Upper lobe of left lung (tissue), 6 donors: ENCODE measurements at places on chromosomes 16 and 17. TPM values are rescaled to one million over a fixed set of nuclear protein-coding genes. Genes with fewer than 3 reads are reported as not detected.

DNA sequence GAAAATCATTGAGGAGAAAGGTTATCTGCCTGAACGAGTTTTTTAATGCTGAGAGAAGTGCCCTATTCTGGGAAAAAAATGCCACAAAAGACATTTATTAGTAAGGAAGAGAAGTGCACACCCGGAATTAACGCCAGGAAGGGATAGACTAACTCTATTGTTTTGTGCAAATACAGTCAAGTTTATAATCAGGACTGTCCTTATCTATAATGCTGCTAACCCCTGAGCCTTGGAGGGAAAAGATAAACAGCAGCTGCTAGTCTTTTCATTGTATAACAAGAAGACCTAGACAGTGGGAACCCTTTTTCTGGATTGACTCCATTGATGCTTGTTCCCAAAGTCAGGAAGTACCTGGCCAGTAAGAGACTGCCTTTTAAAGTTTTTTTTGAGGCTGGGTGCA, 26.5 kb downstream of the BCAS3 start:
- peaks cover 1% of the 10 kb centered on the region for H3K36me3 ChIP-seq
- H3K4me3 ChIP-seq = no peak overlapping the region
- no peaks in the 10 kb centered on the region for H3K27me3 ChIP-seq

Gene ODAD4
- 14.7 TPM for total RNA-seq

- H3K4me3 ChIP-seq = no peak overlapping the region
- no peak for DNase-seq
- no peaks in the 10 kb centered on the region for H3K36me3 ChIP-seq
- H3K27ac ChIP-seq = no peak overlapping the region
- no peaks in the 10 kb centered on the region for H3K27me3 ChIP-seq
These were observed 11.9 kb downstream of the TVP23A start for GRCh38 chr16:10806698-10807097.

DNA sequence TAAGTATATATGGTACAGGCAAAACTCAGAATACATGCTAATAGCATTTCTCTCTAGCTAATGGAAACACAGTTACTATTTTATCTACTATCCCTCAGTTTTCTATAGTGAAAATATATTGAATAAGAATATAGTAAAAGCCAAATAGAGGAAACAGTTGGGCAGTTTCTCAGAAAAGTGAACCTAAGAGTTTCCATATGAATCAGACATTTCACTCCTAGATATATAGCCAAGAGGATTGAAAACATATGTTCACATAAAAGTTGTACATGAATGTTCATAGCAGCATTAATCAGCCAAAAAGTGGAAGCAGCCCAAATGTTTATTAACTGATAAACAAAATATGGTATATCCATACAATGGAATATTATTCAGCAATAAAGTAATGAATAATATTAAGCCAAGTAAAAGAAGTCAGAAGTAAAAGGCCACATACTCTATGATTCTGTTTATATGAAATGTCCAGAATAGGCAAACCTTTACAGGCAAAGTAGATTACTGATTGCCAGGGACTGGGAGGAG, 134.6 kb downstream of the CYB561 start:
- no peak for DNase-seq
- H3K36me3 ChIP-seq = no peaks in the 10 kb centered on the region
- H3K27ac ChIP-seq = no peak overlapping the region
- no peaks in the 10 kb centered on the region for H3K27me3 ChIP-seq
- H3K4me3 ChIP-seq = no peak overlapping the region

- no peak for DNase-seq
- peaks cover 8% of the 10 kb centered on the region for H3K27me3 ChIP-seq
These were observed 253.4 kb upstream of the RPL38 start for GRCh38 chr17:73949903-73950592.

- H3K4me1 ChIP-seq = peaks cover 34% of the 10 kb centered on the region
- peak overlapping the region; percentile 80 for H3K4me3 ChIP-seq
- no peaks in the 10 kb centered on the region for H3K27me3 ChIP-seq
- no peaks in the 10 kb centered on the region for H3K36me3 ChIP-seq
These were observed 744 bp upstream of the METRNL start for GRCh38 chr17:83078378-83079351.

GRCh38 chr17:73652886-73653480, 8.7 kb upstream of the SDK2 start:
- no peaks in the 10 kb centered on the region for H3K4me1 ChIP-seq
- no peak overlapping the region for H3K4me3 ChIP-seq
- H3K27me3 ChIP-seq = no peaks in the 10 kb centered on the region
- no peaks in the 10 kb centered on the region for H3K36me3 ChIP-seq

GRCh38 chr16:47727131-47727530, 266.0 kb downstream of the PHKB start:
- H3K4me3 ChIP-seq = no peak overlapping the region
- no peak overlapping the region for H3K27ac ChIP-seq
- no peaks in the 10 kb centered on the region for H3K36me3 ChIP-seq
- no peaks in the 10 kb centered on the region for H3K4me1 ChIP-seq
- DNase-seq = no peak
- no peaks in the 10 kb centered on the region for H3K27me3 ChIP-seq

Gene GLYR1
- 110 TPM for total RNA-seq

Gene ZNF750
- total RNA-seq = 14.4 TPM

GRCh38 chr17:10661437-10661836, 4.3 kb upstream of the MYH3 start:
- H3K27ac ChIP-seq = no peak overlapping the region
- no peaks in the 10 kb centered on the region for H3K4me1 ChIP-seq

- no peaks in the 10 kb centered on the region for H3K36me3 ChIP-seq
- H3K4me1 ChIP-seq = no peaks in the 10 kb centered on the region
- no peak for DNase-seq
- H3K27me3 ChIP-seq = no peaks in the 10 kb centered on the region
- H3K27ac ChIP-seq = no peak overlapping the region
These were observed 61.6 kb downstream of the SHISA6 start for GRCh38 chr17:11302401-11303186.

- no peaks in the 10 kb centered on the region for H3K4me1 ChIP-seq
- H3K27me3 ChIP-seq = no peaks in the 10 kb centered on the region
These were observed 37.8 kb upstream of the TMC5 start for GRCh38 chr16:19379838-19380237.

Gene FAM20A
- total RNA-seq = 102 TPM

Gene NR1D1
- 14.5 TPM for total RNA-seq

DNA sequence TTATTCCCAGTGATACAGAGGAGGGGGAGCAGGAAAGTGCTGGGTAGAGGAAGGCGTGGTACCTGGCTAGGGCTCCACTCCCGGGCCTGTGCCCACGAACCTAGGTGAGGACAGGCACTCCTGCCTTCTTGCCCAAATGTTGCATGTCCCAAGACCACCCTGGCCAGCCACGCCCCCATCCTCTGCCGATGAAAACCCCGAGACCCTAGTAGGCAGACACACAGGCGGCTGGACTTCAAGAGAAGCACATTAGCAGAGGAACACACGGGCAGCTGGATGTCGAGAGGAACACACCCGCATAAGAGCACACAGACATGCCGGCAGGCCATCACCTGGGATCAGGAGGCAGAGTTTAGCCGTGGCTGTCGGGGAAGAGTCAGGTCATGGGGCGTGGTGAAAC, 1386.5 kb upstream of the GOT2 start:
- no peak overlapping the region for H3K4me3 ChIP-seq
- peak; percentile 3 for DNase-seq
- no peaks in the 10 kb centered on the region for H3K27me3 ChIP-seq
- no peaks in the 10 kb centered on the region for H3K36me3 ChIP-seq

DNA sequence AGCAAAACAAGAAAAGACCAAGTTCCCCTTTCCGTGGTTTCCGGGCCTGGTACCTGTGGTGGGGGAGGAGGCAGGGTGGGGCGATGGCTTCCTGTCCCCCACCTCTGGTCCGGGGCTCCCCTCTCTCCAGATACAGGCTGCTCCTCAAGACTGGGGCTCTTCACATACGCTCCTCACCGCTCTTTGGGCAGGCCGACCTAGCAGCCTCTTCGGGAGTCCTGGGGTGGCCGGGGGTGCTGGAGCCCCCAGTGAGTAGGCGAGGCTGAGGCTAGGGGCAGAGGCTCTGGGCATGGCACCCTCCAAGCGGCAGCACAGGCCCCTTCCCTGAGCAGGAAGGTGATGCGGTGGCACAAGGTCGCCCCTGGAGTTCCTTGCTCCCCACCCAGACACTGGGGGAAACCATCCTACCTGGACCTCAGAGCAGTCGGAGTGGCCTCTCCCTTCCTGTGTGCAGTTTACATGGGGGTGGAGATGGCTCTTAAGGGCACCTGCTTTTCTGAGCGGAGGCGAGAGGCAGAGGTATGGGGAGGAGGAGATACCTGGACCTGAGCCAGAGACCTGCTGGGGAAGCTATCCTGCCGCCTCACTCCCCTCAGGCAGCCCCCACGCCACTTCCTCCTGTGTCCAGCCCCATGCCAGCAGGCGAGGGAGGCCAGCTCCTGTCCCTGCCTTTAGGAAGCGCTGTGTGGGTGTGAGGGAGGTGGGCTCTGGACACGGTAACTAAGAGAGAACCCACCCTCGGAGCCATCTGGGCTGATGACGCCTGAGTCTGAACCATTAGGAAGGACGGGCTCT, 891 bp downstream of the CORO1A start:
- peaks cover 24% of the 10 kb centered on the region for H3K4me1 ChIP-seq
- no peaks in the 10 kb centered on the region for H3K27me3 ChIP-seq
- peak overlapping the region; percentile 76 for H3K27ac ChIP-seq
- peak; percentile 79 for DNase-seq
- H3K4me3 ChIP-seq = peak overlapping the region; percentile 66
- peaks cover 4% of the 10 kb centered on the region for H3K36me3 ChIP-seq

DNA sequence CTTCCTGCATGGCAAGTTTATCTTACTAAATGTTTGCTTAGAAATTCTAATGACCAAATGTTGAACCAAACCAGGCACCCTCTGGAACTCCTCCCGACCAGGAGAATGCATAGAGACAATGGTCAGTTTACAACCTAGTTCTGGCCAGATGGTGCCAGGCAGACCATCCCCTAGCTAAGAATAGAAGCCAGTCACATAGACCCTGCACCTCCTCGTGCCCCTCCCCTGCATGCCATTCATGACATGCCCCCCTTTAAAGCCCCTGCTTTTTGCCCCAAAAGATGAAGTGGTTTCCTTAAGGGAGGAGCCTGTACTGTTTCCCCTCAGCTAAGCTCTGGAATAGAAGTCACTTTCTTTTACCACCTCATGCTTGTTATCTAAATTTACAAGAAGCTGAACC, 6.6 kb upstream of the CPHXL start:
- peaks cover 5% of the 10 kb centered on the region for H3K4me1 ChIP-seq
- no peaks in the 10 kb centered on the region for H3K36me3 ChIP-seq
- no peaks in the 10 kb centered on the region for H3K27me3 ChIP-seq
- H3K4me3 ChIP-seq = no peak overlapping the region

DNA sequence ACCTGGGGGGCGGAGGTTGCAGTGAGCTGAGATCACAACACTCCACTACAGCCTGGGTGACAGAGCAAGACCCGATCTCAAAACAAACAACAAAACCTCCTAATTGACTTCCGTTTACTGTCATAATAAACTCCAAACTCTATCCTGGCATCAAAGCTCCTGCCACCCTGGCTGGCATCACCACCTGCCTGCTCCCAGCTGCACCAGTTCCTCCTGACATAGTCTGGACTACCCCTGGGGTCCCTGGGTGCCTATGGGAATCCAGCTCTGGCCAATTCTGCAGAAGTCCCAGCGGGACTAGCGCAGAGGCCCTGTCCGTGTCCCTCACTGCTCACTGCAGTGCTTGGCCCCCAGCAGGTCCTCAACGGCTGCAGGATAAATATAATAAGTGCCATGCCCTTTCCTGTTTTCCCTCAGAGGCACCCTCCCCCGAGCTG, 723 bp downstream of the NTHL1 start:
- peak overlapping the region; percentile 78 for H3K27ac ChIP-seq
- H3K4me1 ChIP-seq = peaks cover 61% of the 10 kb centered on the region
- DNase-seq = no peak
- H3K27me3 ChIP-seq = no peaks in the 10 kb centered on the region

DNA sequence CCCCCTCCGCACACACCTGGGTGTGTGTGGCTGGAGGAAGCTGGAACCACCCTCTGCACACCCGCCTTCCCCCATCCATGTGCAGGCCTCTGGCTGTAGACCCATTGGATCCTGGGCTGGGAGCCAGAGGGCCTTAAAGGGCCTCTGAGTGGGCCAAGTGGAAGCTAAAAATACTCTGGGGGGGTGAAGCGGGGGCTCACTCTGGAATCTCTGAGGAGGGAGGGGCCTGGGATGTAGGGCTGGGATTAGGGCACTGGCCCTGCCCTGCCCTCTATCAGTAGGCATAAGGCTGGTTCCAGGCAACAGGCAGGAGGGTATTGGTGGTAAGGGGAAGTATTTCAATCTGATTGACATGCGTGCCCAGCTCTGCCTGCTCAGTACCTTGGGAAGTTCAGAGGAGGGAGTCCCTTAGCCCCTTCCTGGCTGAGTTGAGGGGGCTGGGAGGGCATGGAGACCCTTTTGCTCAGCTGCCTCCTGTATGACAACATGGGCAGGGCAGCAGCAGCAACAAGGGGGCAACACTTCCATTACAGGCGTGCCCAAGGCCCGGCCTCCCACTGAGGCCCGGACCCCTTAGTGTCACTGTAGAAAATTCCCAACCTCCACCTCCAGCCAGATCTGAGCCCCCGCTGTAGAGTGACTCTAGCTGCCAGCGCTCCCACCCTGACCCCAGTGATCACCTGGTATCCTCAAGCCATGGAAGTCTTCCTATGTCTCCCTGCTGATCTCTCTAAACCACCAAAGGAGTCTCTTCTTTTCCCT, 5.2 kb downstream of the ITGA3 start:
- H3K27ac ChIP-seq = peak overlapping the region; percentile 90
- no peak overlapping the region for H3K4me3 ChIP-seq
- H3K4me1 ChIP-seq = peaks cover 88% of the 10 kb centered on the region
- H3K36me3 ChIP-seq = no peaks in the 10 kb centered on the region
- no peak for DNase-seq

Gene KIF18B
- total RNA-seq = 1.5 TPM

GRCh38 chr16:28913946-28914724, 10.9 kb downstream of the RABEP2 start:
- peak; percentile 67 for DNase-seq
- H3K27me3 ChIP-seq = no peaks in the 10 kb centered on the region
- no peaks in the 10 kb centered on the region for H3K4me1 ChIP-seq
- no peak overlapping the region for H3K27ac ChIP-seq
- no peak overlapping the region for H3K4me3 ChIP-seq
- H3K36me3 ChIP-seq = peaks cover 72% of the 10 kb centered on the region
